ENCODE measurements at places on chromosomes 5 and 9.

DNA sequence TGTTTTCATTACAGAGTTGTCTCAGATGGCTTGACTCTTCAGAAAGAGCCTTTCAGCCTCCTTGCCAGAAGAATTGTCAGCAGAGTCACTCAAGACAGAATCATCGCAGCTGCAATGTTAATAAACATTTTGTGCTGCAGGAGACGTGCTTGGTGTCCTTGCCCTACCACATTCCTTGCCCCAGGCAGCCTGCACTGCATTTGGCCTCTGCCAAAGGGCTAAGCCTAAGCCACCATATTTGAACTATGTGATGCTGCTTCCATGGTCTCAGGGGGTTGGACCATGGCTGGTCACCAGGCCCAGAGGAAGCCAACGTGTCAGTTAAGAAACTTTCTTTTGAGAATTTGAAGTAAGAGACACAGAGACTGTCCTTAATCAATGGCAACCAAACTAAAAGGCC lies 145.4 kb downstream of the ACTL7B start:
- no peak for DNase-seq

DNA sequence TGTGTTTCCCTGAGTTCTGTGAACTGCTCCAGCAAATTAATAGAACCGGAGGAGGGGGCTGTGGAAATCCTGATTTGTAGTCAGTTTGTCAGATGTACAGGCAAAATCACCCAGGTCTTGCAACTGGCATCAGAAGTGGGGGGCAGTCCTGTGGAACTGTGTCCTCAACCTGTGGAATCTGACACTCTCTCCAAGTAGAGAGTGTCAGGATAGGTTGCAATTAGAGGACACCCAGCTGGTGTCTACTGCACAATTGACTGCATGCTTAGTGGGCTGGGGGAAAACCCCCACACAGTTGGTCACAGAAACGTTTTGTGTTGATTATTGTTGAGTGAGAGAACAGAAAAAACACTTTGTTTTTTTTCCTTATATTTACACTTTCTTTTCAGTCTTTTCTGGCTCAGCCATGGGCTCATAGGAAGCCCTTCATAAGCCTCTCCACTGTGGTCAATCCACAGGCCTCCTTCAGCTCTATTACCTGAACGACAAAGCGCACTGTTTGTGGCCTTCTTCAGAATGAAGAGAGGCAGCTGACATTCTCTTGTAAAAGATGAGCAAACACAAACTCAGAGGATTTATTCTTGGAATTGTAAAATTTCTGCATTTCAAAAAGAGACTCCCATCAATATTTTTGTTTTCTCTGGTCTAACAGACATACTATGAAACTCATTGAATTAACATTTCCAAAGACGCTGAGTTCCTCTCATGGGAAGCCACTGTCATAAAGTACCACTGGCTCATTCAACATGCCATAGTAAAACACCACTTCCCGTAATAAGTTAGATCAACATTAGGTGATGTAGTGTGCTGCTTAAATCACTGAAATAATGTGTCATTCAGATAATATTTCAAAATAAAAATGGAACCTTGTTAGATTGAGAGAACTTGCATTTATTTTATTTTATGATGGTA lies 348.9 kb upstream of the RFX3 start:
- no peak for DNase-seq

- DNase-seq: peak; percentile 94
These were observed 66.9 kb upstream of the DNAH5 start for GRCh38 chr5:14011089-14012020.

- no peak for DNase-seq
These were observed 11.8 kb upstream of the MRNIP start for GRCh38 chr5:179870403-179870903.

DNA sequence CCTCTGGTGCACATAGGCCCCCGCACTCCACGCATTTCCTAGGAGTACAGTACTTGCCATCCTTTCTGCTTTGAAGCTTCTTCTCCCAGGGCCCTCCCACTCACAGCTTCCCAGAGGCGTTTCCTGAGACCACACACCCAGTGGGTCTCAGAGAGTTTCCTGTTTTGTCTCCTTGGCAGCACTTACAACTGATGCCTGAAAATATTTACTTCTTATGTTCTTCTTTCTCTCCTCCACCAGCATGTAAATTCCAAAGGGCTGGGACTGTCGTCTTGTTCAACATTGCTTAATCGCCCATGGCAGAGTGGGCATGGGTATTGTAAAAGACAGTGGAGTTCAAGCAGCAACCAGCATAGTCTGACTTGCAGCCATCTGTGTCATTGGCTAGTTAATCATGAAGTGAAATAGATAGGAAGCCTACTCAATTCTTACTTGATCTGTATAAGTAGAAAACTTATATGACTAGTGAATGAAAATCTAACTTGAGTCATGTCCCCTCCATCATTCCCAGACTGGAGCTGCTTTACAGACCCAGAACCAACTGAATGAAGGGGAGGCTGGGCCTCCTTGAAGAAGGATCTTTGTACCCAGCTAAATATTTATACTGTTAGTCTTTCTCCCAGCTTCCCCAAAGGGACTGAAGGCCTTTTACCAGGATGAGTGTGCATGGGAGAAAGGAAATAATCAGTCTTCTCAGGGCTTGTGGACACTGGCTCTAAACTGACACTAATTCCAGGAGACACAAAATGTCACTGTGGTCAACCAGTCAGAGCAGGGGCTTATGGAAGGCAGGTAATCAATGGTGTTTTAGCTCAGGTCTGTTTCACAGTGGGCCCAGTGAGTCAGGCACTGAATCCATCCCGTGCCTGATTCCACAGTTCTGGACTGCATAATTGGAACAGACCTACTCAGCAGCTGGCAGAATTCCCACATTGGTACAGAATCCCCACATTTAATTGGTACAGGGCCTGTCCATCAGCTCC lies 116.4 kb downstream of the SV2C start:
- no peak for DNase-seq

- DNase-seq: no peak
These were observed 600.7 kb upstream of the SGCD start for GRCh38 chr5:155726267-155726666.

GRCh38 chr9:21015129-21015815 lies 16.2 kb downstream of the HACD4 start:
- no peak for DNase-seq

DNA sequence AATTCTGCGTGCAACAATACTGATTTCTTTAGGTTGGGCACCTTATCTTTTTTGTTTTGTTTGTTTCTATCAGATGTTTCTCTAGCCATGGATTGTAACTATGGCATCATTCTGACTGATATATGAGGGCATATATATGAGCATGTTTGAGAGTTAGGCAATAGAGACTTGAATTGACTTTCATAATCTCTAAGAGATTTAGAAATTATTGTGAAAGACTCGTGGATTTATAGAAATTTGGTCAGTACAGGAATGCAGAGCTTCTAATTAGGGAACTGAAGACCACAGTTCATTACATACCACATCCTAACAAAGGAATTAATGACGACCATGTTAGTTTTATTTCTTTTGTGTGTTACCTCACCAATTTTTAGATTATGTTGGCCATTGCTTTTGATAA lies 546.0 kb upstream of the GRAMD2B start:
- no peak for DNase-seq

DNA sequence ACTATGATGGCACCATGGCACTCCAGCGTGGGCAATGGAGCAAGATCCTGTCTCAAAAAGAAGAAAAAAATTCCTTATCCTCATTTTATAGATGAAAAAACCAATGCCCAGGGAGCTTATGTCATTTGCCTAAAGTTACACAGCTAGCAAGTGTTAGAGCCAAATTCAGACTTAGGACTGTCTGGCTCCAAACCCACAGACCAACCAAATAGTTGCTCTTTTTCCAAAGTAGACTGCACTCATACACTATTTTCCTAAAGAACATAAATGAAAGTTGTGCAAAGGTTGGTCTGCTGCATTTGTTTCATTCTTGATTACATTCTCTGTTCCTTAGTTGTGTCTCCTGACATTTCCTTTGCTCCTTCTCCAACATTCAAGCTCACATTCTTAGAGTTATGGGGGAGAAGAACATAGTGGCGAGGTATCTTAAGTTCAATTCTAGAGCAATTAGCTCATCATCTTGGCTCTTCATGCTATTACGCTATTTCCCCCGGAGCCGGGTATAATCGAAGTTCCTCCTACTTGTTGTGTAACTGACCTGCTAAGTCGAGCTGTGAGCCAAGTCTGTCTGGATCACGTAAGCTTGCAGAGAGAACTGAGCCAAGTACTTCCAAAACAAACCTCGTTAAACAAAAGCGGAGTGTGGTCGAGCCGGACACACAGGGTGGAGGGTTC lies 138.3 kb downstream of the RFK start:
- DNase-seq: no peak

- DNase-seq: no peak
These were observed 63.0 kb upstream of the GNA14 start for GRCh38 chr9:77710965-77711648.

GRCh38 chr9:74653410-74654080 lies 156.4 kb downstream of the RORB start:
- DNase-seq: no peak

DNA sequence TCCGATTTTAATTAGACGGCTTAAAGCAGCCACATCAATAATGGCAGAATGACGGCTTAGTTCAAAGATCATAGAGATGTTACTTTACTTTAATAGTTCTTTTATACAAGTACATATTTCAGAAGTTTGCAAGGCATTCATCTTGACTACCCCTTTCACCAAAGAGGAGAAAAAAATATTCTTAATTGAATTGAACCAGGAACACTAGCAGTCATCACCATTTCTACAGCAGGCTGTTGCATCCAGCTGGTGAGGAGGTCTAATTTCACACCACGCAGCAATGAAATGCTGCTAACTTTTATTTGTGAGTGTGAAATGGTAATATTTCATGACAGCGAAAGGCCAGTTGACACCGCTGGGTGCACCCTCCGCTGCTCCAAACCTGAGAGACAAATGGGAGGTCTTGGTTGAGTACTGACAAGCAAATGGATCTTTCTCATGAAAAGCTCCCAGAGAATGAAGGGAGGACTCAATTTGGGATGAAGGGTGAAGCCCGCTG lies 322.2 kb downstream of the GLIS3 start:
- no peak for DNase-seq

- DNase-seq: no peak
These were observed 39.9 kb downstream of the GDNF start for GRCh38 chr5:37799865-37800421.

DNA sequence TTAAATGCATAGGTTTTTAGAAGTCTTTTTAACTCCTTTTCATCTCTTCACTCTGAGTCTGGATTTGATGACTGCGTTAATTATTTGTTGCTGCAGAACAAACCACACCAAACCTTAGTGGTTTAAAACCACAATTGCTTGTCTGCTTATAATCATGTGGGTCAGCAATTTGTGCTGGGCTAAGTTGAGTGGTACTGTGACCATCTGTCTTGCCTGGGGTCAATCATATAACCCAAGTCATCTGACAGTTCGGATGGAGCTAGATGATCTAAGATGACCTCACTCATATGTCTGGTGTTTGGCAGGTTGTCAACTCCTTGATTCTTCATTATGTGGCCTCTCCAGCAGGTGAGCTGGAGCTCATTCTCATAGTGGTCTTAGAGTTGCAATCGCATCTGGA lies 219.1 kb upstream of the ELAVL2 start:
- no peak for DNase-seq

GRCh38 chr9:83622939-83623678 lies at the start of gene IDNK:
Gene IDNK (plus strand): TSS chr9:83623143. CDS start chr9:83623172, 29 bp downstream.
- DNase-seq: peak; percentile 80

DNA sequence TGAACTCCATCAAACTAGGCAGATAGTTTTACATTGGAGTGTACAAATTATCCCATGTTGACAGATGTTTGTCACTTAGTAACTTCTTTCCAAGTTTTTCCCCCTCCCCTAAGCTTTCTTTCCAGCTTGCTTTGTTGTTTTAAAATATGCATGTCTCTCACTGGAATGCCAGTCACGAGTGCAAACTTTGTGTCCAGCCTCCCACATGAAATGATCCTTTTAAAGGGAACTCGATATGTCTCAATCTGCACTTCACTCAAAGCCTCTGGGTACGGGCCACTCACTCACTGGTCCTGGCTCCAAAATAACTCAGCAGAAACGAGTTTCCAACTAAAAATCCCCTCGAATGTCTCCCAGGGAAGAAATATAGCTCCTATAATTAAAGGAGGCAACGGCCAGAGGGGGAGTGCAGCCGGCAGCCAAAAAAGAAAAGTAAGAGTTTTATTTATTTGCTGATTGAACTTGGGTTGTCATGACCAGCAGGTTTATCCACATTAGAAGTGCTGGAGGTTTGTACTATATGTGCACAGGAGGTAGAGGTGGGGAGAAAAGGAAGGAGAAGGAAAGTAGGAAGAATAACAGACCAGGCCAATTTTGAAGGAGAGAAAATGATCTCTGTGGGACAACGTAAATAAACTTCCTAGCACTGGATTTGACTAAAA lies 17.5 kb downstream of the NR2F1 start:
- no peak for DNase-seq

GRCh38 chr5:98433022-98433421 lies 340.4 kb upstream of the RGMB start:
- DNase-seq: no peak

DNA sequence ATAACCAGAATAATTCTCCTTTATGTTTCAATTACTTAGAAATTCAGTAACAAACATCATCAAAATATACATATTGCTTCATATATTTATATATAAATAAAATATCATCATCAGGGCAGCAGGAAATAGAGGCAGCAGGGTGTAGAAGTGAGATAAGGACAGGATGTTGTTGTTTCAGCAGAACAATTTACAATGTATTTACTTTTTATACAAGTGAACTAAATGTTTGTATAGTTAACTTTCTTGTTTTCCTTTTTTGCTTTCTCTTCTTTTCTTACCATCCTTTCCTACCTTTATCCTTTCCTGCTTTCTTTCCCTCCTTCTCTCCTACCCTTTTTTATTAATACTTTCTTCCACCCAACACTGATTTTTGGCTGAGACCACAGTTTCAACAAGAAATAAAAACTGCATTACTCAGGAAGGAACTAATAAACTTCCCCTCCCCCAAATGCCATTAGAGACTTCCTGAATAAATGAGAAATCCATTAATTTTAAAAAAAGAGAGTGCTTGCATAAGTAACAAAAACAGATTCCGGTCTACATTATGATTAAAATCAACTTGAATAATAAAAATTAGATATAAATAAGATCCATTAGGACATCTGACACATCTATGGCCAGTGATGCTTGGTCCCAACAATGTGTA lies 159.8 kb upstream of the ACOT12 start:
- DNase-seq: no peak

DNA sequence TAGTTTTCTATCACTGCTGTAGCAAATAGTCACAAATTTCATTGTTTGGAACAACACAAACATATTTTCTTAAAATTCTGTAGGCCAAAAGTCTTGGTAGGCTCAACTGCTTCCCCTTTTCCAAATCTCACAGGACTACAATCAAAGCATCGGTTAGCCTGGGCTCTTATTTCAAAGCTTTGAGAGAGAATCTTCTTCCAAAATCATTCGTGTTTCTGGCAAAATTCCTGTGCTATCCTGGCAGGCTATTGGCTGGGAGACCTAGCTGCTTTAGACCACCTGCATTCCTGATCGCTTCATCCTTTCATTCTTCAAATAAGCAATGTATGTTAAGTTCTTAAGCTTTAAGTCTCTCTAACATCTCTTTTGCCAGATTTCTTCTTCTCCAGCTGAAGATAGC lies 629.8 kb upstream of the CDH18 start:
- no peak for DNase-seq
